Stimulated activated CD8-positive, alpha-beta memory T cell treated with anti-CD3 and anti-CD28 coated beads, Interleukin-2, amount 100 ng/mL, for 48 hours (primary cell): ENCODE measurements at places on chromosomes 1 and 21.

GRCh38 chr1:65955071-65955470, 162.4 kb downstream of the PDE4B start:
- DNase-seq: no peak

GRCh38 chr1:195580988-195581387, 1027.3 kb downstream of the KCNT2 start:
- DNase-seq: no peak

- no peak for DNase-seq
These were observed 11.2 kb downstream of the SIM2 start for GRCh38 chr21:36709868-36710728.

DNA sequence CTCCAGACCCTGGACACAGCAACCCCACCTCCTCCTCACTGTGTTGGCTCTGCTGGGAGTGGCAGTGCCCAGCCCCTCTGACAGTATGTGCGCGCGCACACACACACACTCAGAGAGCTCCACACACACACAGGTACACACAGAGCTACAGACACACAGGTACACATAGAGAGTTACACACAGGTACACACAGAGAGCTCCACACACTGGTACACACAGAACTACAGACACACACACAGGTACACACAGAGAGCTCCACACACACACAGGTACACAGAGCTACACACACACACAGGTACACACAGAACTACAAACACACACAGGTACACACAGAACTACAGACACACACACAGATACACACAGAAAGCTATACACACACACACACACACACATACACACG, 6.3 kb upstream of the PRKCZ start:
- DNase-seq: no peak

DNA sequence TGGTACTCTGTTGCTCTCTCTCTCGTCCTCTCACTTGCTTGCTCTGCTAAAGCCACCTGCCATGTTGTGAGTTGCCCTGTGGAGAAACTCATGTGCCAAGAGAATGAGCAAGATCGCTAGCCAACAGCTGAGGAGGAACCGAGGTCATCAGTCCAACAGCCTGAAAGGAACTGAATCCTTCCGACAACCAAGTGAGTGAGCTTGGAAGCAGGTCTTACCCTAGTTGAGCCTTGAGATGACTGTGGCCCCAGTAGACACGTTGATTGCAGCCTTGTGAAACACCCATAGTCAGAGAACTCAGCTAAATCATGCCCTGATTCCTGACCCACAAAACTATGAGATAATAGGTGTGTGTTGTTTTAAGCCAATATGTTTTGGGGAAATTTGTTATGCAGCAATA, 48.1 kb upstream of the BACH1 start:
- DNase-seq: no peak

- no peak for DNase-seq
These were observed 55.2 kb downstream of the NGF start for GRCh38 chr1:115282807-115283208.

- DNase-seq: no peak
These were observed 1.6 kb downstream of the PPP1R15B start for GRCh38 chr1:204409836-204410687.

- DNase-seq: no peak
These were observed 15.1 kb downstream of the SH2D2A start for GRCh38 chr1:156801409-156802121.

DNA sequence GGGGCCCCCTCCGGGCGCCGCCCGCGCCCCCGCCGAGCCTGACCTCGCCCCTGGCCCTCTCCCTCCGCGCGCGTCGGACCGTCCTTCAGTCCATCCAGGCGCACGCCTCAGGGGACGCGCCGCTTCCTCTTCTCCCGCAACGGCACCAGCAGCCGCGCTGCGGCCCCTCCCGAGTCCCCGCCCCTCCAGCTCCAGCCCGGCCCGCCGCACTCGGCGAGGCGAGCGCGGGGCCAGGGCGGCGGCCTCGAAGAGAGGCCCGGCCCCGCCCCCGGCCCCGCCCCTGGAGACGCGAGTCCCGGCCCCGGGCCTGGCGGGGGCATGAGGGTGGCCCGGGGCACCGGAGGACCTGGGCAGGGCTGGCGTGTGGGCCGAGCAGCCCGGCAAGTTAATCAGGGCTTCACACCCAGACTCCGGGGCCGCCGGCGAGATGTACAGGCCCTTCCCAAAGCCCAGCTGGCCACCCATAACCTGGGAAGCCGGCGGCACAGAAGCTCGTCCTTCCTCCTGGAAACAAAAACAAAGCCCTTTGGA, at the start of gene IGSF3:
Gene IGSF3, minus strand, starts transcription at position 159 of the 531 bp plus-strand sequence. CDS start 1,407 bp downstream, outside the sequence.
- peak; percentile 39 for DNase-seq

DNA sequence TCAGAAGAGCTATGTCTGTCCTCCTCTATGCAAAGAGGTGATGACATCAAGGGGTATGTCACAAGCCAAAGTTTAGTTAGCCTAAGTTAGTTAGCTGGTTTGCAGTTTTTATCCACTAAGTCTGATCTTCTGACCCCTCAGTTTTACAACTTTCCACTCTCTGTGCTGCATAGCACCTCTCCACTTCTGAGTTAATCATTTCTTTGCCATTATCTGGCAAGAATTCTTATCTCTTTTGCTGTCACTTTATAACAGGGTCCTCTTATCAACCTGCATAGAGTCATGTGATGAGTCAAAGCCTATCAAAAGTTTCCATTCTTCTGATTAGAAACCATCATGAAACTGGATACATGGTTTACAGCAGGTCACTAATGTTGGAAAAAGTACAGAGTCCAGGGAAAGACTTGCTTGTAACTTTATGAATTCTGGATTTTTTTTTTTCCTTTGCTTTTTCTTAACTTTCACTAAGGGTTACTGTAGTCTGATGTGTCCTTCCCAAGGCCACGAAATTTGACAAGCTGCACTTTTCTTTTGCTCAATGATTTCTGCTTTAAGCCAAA, at the start of gene NR5A2:
Gene NR5A2, plus strand, starts transcription at position 447 of the 560 bp plus-strand sequence. CDS start 138 bp downstream, outside the sequence.
- no peak for DNase-seq

- DNase-seq: no peak
These were observed 15.5 kb upstream of the TFF3 start for GRCh38 chr21:42330380-42331371.

DNA sequence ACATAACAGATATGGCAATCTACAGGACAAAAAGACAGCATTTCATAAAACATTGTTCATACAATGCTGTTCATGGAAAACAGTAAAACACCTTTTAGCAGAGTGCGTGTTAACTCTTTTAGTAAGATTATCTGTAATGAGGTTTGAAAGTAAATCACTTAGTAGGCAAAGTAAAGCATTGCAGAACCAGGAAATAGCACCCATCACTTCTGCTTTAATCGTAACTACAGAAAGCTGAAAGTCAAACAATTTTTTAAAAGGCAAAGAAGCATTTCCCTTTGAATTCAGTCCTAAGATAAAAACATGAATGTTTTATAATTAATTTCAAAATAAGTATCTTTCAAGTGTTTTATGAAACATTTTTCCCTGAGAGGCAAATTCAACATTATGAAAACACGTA, 63.3 kb upstream of the RNF11 start:
- DNase-seq: no peak
